Activated CD4-positive, alpha-beta T cell treated with anti-CD3 and anti-CD28 coated beads for 1 hour (primary cell): ENCODE measurements at places on chromosomes 3 and 15.

GRCh38 chr15:99169769-99170311 lies 65.0 kb downstream of the SYNM start:
- no peak for DNase-seq

DNA sequence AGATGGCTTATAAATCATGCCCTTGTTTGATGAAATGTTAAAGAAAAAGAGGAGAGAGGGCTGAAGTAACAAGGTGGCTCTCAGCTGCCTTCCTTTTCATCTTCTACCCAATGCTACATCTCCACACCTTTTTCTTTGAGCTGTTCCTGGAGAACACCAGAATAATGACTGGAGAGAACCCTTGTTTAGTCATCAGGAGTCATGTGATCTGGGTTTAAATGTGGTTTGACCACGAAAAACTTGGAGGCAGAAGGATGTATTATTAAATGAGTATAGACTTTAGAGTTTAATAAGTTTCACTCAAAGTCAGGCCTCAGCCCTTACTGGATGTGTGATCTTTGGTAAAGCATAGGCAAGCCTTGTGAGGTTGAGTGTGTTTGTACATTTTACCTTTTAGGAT lies 230.3 kb upstream of the TBL1XR1 start:
- DNase-seq = no peak

DNA sequence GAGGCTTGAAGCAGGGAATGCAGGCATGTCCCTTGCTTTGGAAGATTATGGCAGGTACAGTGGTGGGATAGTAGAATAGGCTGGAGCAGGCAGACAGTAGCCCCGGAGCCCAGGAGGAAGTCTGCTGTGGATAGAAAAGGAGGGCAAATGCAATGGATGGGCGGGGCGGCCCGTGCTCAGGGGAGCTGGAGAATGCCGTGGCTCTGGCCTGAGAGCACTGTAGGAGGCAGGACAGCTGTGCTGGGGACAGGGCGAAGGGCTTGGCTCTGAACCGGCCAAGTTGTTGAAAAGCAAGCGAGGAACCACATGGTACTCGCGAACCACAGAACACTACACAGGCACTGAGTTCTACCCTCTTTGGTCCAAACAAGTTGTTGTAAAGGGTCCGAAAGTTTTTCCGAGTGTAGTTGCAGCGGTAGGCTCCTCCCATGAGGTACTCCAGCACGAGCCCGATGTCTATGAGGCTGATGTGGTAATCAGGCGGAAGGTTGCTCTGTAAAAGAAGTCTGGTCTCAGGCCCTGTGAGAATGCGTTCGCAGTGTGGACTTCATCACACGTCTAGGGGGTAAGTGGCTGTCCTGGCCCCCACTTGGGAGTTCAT lies 54.7 kb downstream of the TRPM1 start:
- no peak for DNase-seq

- DNase-seq = no peak
Observed at GRCh38 chr15:58282060-58282708, 144.0 kb downstream of the AQP9 start.

GRCh38 chr3:41026394-41027177 lies 172.7 kb upstream of the CTNNB1 start:
- no peak for DNase-seq
